Esophagus mucosa (tissue), 1 donor: ENCODE measurements at places on chromosomes 2 and 18. TPM values are rescaled to one million over a fixed set of nuclear protein-coding genes. Genes with fewer than 3 reads are reported as not detected.

Gene RGPD8
- 3.5 TPM for total RNA-seq

Gene DSC3
- total RNA-seq = 319 TPM

Gene WNT6
- not detected for total RNA-seq

Gene CABLES1
- total RNA-seq = 7.8 TPM

Gene BOLL
- not detected for total RNA-seq
